KBM-7 (cell line): ENCODE measurements at places on chromosomes 16 and 17.
A peak's percentile ranks its signal among the peaks of the same experiment; 100 is the strongest.

DNA sequence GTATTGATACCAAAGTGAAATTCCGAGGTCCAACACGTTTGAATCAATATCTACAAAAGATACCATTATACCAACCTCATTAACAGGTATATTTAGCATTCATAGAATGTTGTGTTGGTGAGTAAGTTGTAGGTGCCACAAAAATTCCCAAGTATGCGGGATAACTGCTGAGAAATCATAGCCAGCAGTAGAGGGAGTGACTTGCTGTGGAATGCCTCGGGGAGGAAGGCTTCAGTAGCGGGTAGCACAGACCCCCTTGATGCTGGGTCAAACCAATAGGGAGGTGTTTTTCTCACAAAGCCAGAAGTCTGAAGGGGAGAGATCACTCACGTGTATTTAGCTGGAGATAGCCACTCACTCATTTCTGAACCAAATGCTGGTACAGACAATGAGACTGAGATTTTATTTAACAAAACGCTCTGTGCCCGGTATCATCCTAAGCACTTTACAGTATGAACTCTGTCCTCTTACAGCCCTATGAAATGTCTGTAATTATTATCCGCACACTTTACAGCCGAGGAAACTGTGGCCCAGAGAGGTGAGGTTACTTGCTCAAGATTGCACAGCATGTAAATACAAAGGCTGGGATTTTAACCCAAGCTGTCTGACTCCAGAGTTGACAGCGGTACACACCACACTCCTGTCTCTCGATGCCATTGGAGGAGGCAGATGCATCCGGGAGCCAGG, 23.1 kb downstream of the HSBP1 start:
- DNase-seq = no peak

- no peak for DNase-seq
Measured at GRCh38 chr17:74838274-74838673, 21.4 kb downstream of the GRIN2C start.

GRCh38 chr16:71758293-71758760, 33.8 kb upstream of the PHLPP2 start:
- DNase-seq = no peak

DNA sequence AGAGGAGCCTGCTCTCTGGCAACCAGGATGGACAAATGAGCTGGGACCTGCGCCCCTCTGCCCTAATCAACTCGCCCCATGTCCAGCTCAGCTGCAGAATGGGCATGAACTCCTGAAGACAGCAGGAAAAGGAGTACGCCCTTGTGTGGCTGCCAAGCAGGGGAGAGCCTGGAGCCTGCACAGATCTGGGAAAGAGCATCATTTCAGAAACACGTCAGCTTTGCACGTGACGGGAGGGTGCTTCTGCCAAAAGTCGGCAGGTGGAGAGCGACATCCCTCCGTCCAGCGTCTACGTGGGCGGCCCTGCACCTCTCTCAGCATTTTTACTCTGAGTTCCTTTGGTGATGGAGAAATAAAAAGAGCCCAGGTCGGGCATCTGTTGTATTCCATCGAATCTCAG, 18.5 kb downstream of the NME3 start:
- no peak for DNase-seq

- DNase-seq = no peak
Measured at GRCh38 chr17:30920282-30920681, 1.5 kb upstream of the ADAP2 start.

- peak; percentile 25 for DNase-seq
Measured at GRCh38 chr16:57446531-57447185, 527 bp downstream of the CIAPIN1 start.

DNA sequence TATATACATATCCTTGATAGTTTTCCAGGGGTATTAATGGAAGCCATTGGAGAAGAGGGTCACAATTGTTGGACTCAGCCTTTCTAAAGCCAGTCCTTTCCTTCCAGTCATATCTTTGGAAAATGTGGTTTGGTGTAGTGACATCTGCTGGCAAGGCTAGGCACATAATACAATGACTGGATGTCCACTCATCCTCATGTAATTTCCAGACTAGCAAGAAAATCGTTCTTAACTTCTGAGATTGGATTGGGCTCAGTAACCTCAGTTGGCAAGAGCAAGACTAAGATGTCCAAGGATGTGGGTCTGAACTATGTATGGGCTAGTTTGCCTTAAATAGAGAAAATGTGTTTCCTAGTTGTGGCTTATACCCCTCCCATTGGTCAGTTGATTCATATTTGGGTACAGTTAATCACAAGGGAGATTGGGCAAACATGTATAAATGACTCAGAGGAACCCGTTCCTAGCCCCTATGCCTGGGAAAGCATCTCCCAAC, 8.7 kb upstream of the KAT7 start:
- DNase-seq = peak; percentile 67

- DNase-seq = no peak
Measured at GRCh38 chr17:74239172-74239571, 25.8 kb downstream of the TTYH2 start.

- DNase-seq = no peak
Measured at GRCh38 chr17:29039764-29040598, 3.0 kb upstream of the PIPOX start.

GRCh38 chr16:88624977-88625576, 13.3 kb upstream of the IL17C start:
- no peak for DNase-seq

DNA sequence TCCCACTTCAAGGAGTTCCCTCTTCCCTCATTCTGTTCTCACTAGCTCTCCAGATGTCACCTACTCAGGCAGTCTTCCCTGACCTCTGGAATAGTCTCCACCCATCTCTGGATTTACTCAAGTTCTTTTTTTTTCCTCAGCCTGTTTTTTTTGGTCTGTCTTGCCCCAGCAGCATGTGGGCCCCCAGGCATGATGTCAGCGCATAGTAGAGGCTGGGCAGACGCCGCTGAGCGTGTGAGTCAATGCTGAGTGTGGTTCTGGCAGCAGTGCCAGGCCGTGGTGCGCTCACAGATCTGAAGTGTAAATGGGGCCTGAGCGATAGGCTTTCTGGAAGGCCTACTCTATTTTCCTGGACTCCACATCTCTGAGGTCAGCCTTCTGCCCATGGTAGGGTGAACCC, 2.7 kb upstream of the KCNJ18 start:
- DNase-seq = no peak

DNA sequence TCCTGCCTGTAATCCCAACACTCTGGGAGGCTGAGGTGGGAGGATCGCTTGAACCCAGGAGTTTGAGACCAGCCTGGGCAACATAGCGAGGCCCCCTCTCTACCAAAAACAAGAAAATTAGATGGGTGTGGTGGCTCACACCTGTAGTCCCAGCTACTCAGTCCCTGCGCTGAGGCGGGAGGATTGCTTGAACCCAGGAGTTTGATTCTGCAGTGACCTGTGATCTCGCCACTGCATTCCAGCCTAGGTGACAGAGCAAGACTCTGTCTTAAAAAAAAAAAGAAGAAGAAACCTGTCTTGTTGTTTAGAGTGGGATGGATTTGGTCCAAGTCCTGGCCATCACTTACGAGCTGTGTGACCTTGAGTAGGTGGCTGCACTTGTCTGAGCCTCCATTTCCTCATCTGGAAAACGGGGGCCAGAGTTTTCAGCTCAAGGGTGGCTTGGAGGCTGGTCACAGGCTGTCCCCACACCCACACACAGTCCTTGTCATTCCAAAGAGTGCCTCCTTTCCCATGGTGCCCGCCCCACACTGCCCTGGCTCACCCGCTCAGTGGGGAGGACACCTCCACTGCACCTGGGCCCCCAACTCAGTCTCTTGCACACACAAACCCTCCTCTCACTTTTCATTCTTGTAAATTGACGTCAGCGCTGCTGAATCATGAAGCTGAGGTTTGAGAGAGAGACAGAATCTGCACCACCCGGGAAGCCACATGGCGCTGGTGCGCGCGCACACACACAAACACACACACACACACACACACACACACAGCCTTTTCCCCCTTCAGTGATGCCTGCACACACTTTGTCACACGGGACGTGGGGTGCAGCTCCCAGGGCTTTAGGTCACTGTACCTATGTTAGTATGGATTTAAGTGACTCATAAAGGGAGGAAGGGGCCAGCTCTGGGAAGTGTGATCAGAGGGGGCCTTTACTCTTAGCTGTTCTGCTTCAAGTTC, 4.2 kb downstream of the SOCS1 start:
- peak; percentile 48 for DNase-seq

DNA sequence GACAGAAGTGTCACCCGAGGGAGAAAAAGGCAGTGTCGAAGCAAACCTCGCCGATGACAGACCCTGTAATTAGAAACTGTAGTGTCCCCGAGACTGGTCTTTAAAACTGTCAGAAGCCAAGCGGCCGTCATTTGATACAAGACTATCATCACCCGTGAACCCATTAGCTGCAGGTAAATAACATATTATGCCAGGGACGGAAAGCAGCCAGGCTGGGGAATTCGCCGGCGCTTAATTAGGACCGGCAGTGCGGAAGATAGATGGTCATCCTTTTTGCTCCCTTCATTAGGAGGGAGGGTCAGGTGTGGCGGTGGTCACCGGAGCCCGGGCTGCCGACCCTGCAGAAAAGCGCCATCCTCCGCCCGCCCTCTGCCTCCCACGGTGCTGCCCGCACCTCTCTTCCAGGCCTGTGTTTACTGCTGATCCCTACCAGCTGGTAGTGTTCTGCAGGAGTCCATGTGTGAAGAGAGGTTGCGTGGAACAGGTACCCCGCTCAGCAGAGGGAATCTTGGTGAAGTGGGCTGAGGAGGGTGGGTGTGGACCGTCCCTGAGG, 109.4 kb upstream of the GSE1 start:
- DNase-seq = no peak

DNA sequence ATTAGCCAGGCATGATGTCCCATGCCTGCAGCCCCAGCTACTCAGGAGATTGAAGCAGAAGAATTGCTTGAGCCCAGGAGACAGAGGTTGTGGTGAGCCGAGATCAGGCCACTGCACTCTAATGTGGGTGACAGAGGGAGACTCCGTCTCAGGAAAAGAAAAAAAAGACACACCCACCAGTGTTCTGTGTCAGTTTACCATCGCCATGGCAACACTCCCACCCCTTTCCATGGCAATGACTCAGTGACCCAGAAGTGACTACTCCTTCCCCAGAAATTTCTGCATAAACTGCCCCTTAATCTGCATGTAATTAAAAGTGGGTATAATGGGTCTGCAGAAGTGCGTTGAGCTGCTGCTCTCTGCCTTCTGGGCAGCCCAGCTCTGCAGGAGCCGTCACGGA, 4.0 kb upstream of the ZC3H18 start:
- no peak for DNase-seq
